Ovary (tissue), 10 donors: ENCODE measurements at places on chromosomes 6 and 20.

- no peak for DNase-seq
Observed at GRCh38 chr20:57869951-57870315, 160.1 kb upstream of the PMEPA1 start.

DNA sequence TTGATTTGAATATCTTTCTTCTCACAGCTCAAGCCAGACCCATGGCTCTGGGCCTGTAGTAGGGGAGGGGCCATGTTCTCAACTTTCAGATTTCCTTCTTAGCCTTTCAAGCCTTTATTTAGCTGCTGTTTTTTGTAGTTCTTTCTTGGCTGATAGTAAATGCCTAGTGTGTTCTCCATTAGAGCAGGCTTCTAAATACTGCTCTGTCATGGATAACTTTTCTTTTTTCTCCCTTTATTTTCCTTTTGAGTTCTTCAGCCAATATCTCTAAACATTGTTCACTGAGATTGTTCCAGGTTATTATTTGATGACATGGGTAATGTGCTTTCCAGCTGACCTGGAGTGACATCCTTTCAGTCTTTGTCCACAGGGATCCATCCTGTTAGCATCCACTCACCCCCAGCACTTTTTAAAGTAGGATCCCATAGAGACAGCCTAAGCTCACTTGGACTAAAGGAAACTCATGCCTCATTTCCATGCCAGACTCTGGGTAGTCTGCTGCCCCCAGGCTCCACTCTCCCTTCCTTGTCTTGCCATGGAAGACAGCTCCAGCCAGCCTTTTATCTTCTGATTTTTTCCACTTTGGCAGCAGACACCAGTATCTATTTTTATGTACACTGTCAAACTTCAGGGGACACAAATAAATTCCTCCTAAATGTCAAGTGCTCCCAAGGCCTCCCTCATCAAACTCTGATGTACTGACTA, 645.6 kb downstream of the RNF144B start:
- no peak for DNase-seq

GRCh38 chr20:51272401-51272800, 249.5 kb upstream of the KCNG1 start:
- DNase-seq: no peak

- DNase-seq: no peak
Observed at GRCh38 chr20:6735942-6736845, 31.3 kb upstream of the BMP2 start.

DNA sequence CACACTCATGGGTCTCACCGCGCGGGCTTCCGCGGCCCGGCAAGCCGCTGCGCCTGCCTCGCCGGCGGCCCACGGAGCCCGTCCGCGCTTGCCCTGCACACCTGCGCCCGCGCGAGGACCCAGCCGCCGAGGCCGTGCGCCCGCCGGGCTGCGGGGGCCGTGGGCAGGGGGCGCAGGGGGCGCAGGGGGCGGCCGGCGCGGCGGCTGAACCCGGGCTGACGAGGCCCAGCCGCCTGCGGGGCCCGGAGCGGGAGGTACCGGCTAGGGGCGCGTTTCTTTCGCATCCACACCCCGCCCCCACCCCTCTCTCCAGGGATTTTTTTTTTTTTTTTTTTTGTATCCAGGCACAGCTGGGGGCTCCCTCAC, 43.8 kb upstream of the OSTM1 start:
- DNase-seq: no peak

- no peak for DNase-seq
Observed at GRCh38 chr20:50568549-50568942, 58.4 kb downstream of the PTPN1 start.

DNA sequence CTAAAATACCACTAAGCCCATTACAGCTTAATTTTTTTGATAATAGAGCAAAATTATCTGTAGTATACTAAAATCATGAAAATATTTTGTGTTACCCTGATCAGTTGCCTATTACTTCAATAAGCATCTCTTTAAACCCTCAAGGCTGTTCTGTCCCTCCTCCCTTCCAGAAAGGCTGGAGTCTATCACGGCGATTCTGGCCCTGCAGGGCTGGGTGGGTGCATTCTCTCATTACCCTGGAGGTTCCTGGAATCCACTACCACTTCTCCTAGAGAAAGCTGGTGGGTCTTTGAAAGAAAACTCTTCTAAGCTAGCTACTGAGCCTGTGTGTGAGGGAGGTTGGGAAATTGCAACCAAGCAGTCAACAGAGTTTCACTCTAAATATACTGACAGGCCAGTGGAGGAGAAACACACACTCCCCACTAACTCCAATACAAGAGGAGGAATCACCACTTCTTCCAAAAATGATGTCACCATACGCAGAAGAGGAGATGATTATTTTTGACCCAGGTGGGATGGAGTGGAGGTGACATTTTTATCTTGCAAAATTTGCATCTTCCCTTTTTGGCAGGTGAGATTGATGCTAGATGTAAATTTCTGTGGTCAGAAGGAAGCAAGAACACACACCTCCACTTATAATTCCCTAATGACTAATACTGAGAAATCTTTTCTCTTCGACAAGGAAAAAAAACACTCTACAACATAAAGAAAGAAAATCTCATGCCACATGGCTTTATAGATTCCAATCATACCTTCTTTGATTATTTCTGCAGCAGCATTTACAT, 182.3 kb upstream of the PHACTR1 start:
- DNase-seq: no peak

DNA sequence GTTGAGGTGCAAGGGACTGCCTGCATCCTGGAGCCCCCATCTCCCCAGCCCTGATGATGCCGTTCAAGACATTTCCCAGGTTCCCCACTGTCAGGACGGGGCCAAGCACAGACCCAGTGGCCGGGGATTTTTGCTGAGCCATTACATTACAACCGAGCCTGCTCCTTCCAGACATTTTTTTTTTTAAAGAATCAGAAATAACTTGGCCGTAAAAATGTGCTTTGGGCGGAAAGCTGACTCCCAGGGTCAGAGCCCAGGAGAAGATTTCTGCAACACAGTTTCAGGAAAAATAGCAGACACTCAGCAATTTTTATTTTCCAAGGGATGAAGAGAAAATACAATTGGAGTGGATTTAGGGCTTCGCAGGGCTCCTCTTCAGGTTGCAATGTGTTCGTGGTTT, 87.9 kb downstream of the LRFN2 start:
- DNase-seq: peak; percentile 28

DNA sequence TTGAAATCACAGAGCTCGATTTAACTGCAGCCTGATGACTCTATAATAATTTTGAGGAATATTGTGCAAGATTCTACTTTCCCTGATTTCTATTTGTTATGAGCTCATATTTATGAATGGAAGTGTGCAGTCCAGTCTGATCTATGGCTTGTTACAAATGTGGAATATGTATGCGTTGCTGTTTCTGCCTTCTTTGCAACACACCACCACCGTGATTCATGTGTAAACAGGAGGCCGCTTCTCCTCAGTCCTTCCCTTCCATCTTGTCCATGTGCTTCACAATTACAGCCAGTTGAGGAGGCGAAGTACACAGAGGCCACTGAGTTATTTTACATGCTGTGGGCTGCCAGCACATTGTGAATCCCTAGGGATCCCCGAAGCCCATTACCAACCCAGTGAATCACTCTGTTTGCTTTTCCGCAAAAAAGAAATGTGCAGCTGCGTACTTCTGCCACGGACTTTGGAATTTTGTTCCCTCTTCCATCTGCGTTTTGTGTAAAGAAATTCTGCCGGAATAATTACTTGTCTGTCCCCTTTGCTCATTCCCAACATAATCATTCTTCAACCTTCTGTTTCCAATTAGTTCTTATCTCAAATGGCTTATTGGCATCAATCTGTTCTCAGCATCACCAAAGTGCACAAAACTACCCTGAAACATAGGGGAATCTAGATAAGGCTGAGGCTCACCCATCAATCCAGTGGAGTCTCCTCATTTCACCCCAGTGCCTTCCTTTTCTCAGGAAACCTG, 551.6 kb upstream of the CITED2 start:
- DNase-seq: no peak

DNA sequence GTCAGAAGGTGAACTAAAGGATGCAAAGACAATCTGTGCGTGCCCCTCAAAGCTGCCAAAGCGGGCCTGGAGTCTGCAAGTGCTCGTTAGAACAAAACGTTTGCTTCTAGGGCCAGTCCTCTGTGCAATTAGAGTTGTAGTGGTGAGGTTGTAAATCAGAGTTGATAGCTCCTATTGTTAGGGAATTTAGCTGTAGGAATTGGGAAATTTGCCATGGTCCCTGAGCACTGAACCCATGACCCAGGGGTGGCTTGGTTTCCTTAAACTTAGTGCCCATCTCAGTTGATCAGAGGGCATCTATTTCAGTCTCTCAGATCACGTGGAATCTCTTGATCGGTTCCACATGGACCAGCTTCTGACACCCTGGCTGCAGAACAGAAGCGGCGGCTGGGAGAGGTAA, 18.8 kb upstream of the RPS6KA2 start:
- DNase-seq: no peak

DNA sequence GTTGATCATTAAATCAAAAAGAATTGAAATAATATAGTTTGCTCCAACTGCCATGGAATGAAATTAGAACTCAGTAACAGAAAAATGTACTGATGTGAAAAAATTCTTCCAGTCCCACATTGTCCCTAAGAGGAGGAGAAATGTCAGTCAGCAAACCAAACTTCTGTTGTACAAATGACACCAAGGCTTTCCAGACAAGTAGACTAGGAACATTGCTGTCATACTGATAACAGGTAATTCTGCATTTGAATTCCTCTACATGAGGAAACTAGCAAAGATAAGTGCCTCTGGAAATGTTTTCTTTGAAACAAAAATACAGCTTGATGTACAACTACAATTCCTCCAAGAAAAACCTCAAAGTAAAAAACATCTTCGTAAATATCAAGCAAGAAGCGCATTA, 90.2 kb downstream of the HIVEP1 start:
- no peak for DNase-seq

GRCh38 chr6:3776881-3777507, 25.5 kb upstream of the PXDC1 start:
- no peak for DNase-seq

- no peak for DNase-seq
Observed at GRCh38 chr6:96743496-96743895, 93.8 kb downstream of the GPR63 start.

DNA sequence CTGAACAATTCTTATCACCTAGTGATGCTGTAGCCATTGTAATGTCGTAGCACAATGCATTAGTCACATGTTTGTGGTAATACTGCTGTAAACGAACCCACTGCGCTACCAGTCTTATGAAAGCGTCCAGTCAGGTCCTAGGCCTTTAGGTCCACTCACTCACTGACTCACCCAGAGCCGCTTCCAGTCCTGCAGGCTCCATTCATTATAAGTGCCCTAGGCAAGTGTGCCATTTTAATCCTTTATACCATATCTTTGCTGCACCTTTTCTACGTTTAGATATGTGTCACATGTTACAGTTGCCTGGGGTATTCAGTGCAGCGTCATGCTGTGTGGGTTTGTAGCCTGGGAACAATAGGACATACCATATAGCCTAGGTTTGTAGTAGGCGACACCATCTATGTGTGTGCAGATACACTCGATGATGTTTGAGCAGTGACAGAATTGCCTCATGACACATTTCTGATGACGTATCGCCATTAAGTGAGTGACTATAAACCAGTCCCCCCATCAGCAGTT, 15.4 kb downstream of the IGF2R start:
- no peak for DNase-seq

GRCh38 chr20:54351371-54352136, 123.8 kb upstream of the DOK5 start:
- DNase-seq: no peak

- no peak for DNase-seq
Observed at GRCh38 chr20:5967469-5967868, 17.0 kb downstream of the MCM8 start.

DNA sequence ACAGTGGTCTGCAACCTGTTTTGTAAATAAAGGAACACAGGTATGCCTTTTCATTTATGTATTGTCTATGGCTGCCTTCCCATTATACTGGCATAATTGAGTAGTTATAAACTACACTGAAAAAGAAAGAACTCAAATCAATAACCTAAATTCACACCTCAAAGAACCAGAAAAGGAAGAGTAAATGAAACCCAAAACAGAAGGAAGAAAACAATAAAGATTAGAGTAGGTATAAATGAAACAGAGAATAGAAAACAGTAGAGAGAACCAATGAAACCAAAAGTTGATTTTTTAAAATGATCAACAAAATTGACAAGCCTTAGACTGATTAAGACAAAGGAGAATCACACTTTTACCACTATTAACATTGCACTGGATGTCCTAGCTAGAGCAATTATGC, 34.7 kb downstream of the FAM184A start:
- DNase-seq: no peak

DNA sequence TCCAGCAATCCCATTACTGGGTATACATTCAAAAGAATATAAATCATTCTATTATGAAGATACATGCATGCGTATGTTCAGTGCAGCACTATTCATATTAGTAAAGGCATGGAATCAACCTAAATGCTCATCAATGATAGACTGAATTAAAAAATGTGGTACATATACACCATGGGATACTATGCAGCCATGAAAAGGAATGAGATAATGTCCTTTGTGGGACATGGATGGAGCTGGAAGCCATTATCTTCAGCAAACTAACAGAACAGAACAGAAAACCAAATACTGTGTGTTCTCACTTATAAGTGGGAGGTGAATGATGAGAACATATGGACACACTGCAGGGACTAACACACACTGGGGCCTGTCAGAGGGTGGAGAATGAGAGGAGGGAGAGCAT, 261.6 kb downstream of the GMDS start:
- no peak for DNase-seq

DNA sequence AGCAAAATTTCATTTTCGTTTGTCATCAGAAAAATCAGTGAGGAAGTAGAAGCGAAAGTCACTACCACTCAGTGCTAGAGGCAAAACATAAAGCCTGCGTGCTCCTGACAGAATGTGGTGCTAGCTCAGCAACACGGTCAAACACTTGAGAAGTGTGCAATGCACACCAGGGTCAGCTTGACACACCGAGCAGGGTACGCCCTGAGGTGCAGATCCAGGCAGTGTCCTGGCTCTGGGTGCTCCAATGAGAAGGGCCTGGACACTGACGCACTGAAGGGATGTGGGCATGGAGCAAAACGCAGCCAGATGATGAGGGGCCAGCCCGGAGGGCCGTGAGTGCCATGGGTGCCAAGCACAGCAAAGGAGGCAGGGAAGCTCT, 5.9 kb downstream of the RNASET2 start:
- DNase-seq: no peak

- no peak for DNase-seq
Observed at GRCh38 chr20:50062006-50062838, 50.7 kb downstream of the UBE2V1 start.

DNA sequence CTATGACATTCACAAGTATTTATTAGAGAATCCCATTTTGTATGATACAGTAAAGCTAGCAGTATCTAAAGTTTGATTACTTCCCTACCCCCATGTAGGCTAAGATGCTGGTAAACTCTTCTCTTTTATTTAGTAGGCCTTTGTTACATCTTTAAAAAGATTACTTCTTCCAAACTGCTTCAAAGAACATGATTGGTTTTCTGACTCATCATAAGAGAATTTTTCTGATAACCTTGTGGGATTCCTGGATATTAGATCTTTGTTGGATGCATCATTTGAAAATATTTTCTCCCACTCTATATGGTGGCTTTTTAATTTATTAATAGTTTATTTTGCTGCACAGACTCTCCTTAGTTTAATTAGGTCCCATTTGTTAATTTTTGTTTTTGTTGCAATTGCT, 898.3 kb upstream of the ADGRB3 start:
- no peak for DNase-seq

- peak; percentile 79 for DNase-seq
Observed at GRCh38 chr6:27176523-27177484, 70.7 kb upstream of the PRSS16 start.

GRCh38 chr20:18731940-18732339, 81.6 kb upstream of the SCP2D1 start:
- no peak for DNase-seq
